Femur (tissue), 1 donor: ENCODE measurements at places on chromosomes 1 and 21.

DNA sequence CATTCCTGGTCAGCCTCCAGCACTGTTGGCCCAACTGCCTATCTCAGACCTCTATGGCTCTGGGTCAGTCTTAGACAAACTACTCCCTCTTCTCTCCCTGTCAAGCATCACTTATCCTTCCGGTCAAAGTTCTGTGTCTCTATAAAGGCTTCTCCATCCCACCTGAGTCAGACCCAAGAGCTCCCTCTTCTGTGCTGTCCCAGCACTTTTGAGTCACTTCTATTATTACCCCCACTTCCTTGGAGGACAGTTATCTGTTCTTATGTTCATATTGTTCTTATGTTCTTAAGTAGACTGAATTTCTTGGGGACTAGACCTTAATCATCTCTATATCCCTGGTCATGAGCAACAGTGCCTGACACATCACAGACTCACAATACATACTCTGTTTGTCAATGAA lies 29.2 kb upstream of the IL10 start:
- DNase-seq: no peak

DNA sequence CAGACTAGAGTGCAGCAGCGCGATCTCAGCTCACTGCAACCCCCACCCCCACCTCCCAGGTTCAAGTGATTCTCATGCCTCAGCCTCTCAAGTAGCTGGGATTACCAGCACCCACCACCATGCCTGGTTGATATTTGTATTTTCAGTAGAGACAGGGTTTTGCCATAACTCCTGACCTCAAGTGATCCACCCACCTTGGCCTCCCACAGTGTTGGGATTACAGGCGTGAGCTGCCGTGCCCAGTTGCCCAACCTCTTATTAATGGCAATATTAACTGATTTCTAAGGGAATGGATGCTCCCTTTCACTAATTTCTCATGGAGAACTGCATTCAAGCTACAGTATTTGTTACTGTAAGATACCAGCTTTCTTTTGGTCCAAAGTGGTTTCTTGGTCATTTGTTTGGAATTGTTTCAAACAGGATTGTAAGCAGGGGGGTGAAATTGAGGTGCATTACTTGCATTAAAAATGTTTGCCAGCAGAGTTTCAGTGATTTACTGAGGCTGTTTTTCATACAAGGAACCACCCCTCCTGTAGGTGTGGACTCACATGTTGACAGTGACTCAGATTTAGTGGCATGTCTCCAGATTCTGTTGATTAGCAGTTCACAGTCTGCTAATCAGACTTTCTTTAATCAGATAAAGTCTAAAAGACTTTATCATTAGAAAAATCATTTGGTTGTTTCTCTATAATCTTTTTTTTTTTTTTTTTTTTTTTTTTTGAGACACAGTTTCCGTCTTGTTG lies 3.9 kb upstream of the TGFBR3 start:
- no peak for DNase-seq

DNA sequence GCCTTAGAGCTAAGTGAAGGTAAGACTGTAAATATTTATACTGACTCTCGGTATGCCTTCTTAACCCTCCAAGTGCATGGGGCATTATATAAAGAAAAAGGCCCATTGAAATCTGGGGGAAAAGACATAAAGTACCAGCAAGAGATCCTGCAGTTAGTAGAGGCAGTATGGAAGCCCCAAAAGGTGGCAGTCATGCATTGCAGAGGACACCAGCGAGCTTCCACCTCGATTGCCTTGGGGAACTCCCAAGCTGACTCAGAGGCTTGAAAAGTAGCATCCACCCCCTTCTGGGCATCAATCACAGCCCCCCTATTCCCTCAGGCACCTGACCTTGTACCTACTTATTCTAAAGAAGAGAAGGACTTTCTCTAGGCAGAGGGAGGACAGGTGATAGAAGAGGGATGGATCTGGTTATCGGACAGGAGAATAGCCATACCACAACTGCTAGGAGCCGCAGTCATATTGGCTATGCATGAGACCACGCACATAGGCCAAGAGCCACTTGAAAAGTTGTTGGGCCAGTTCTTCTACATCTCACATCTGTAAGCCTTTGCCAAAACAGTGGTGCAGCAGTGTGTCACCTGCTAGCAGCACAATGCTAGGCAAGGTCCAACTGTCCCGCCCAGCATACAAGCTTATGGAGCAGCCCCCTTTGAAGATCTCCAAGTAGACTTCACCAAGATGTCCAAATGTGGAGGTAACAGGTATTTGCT lies 19.4 kb downstream of the PLA2G2F start:
- no peak for DNase-seq

- DNase-seq: no peak
Observed at GRCh38 chr1:19980314-19980713, 896 bp upstream of the PLA2G2A start.

DNA sequence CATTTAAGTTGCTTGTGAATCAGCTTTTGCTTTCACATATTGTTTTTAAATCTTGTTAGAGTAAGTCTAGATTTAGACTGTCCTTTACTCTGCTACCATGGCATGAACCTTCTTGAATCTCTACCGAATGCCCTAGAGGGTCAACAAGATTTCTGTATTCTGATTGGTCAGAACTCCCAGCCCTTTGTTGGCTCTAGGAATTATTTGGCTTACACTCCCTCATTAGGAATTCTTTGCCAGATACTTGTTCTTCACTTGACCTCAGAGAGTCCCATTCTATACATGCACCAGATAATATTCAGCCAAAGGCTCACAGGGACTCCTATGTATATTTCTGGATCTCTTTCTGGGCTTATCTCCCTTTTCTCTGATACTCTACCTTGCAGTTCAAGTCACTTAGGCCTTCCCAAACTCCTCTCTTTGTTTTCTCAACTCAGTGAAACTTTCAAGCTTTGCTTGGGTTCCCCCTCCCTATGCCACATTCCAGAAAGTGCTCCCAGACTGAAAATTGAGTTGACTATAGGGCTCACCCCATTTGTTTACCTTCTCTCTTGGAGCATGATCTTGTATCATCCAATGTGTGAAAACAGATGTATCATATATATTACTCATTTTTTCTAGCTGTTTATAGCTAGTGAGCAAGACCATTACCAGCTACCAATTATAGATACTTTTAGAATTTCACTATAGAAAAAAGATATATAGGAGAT lies 405.0 kb downstream of the PLPP3 start:
- no peak for DNase-seq

GRCh38 chr21:43023175-43023574 lies 48.8 kb downstream of the PKNOX1 start:
- no peak for DNase-seq

DNA sequence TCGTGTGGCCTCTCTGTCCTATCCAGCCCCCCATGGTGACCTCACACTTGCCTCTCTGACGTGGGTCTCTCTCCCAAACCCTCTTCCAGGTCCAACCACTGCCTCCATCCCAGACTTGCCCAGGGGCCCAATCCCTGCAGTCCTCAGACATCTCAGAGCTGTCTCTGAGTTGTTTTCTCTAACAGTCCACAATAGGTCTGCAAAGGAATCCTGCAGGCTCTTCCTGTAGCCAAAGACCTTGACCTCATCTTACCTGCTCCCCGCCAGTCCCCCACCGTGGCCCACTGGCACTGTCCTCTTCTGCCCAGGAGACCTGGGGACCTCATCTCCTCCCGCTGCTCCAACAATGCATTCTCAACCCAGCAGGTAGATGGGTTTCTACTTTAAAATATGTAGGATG lies 10.0 kb downstream of the RNF187 start:
- no peak for DNase-seq

- DNase-seq: no peak
Observed at GRCh38 chr1:235937123-235937522, 70.4 kb upstream of the LYST start.

DNA sequence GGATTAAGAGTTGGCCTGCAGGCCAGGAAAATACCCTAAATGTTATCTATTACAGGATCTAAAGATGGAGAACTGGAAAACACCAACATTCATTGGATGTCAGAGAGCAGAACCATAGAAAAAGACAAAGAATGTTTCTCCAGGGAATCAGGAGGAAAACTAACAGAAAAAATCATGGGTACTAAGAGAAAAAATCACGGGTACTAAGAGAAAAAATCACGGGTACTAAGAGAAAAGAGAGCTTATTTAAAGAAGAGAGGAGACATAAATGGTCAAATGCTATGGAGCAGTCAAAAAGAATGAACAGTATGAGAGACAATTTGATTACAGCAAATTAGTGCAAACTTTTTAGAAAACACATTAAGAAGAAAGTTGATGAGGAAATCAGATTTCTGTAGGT lies 73.8 kb upstream of the SERBP1 start:
- no peak for DNase-seq

- DNase-seq: no peak
Observed at GRCh38 chr21:33859373-33860102, 56.1 kb downstream of the ATP5PO start.
